CD4-positive, alpha-beta memory T cell (primary cell): ENCODE measurements at places on chromosomes 6 and 20.
A peak's percentile ranks its signal among the peaks of the same experiment; 100 is the strongest.

- no peak for DNase-seq
Observed at GRCh38 chr20:43710370-43711044, 16.3 kb downstream of the GTSF1L start.

- DNase-seq, result peak; percentile 18
Observed at GRCh38 chr6:17580518-17581048, 19.5 kb upstream of the FAM8A1 start.

DNA sequence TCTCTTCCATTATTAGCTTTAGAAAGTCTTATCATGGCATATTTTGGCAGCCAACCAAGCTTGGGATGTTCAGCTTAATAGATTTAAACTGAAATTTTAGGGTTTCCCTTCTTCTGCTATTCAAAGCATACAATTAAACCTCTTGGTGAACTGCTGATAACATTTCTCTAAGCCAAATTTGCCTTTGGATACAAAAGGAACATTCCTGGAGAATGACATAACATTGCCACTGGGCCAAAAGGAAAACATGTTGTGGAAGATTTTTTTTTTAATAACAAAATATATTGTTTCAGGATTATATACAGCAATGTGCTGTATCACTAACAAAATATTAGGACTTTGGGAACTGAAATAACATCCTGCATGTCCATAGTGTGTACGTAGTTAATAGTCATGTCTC, 215.1 kb upstream of the TBX18 start:
- DNase-seq, result no peak

DNA sequence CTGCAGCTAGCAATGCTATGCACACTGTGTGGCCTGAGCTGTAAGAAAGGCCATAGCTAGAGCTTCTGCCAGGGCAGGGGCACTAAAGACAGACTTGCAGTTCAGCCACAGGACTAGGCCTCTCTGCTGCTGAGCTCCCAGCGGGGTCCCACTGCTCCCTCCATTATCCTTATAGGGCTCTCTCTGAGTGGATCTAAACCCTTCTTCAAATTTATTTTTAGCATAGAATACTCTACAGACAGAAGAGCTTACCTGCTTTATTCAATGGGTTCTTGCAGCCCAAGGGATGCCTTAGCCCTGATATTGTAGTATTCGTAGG, 100.9 kb upstream of the MLN start:
- no peak for DNase-seq

- DNase-seq, result no peak
Observed at GRCh38 chr20:51350941-51351631, 191.4 kb downstream of the NFATC2 start.

DNA sequence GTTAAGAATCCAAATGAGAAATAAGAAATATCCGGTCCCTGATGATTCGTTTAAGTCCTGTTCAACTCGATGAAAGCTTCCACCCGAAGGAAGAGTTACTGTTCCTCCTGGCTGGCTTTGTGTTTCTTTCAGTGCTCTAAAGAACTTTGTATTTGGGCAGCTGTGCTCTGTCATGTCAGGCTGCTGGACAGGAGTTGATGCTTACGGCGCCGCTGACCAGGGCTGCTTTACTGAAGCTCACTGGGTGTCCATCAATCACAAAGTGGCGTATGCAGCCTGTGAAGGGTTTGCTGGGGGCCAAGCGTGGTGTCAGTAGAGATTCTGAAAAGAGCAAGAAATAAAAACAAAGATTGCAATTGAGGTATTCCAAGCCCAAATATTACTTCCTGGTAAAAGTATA, 21.9 kb downstream of the FAM229B start:
- no peak for DNase-seq

DNA sequence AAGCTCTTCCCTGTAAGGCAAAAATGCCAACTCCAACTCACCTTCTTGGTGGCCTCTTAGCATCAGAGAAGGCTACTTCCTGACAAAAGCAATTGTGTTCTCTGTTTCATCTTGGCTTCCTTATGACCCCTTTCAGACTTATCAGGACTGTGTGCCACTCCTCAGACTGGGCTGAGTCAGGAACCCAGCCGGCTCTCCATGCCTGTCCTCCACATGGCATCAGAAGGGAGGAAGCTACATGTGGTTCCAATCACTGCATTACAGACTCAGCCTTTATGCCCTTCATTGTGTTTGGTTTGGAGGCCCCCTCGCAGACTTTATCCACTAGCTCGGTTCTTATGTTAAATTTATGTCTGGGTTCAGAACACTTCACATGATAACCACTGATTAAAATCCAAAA, 142.5 kb downstream of the SLC24A3 start:
- DNase-seq, result no peak
